ENCODE measurements at places on chromosomes 4 and X.

DNA sequence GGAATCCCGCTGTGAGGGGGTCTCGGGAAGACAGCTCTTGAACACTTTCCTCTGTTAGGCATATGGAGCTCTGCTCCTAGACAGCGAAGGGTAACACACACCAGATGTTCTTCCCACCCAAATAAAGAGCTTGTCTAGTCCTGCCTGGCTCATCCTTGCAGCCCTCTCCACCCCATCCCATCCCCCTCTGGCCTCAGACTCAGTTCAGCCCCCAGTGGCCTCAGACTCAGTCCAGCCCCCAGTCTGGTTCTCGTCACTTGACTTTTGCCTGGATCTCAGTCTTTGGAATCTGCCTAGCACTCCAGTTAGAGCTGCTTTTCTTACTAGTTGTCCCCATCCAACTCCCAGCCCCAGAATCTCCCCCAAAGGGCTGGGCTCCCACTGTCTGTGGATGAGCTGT is 14.9 kb downstream of the RAB33A start:
- DNase-seq, result no peak
- no peak overlapping the region for H3K27ac ChIP-seq
- no peaks in the 10 kb centered on the region for H3K36me3 ChIP-seq
- peaks cover 18% of the 10 kb centered on the region for H3K4me1 ChIP-seq
- no peak overlapping the region for H3K4me3 ChIP-seq

DNA sequence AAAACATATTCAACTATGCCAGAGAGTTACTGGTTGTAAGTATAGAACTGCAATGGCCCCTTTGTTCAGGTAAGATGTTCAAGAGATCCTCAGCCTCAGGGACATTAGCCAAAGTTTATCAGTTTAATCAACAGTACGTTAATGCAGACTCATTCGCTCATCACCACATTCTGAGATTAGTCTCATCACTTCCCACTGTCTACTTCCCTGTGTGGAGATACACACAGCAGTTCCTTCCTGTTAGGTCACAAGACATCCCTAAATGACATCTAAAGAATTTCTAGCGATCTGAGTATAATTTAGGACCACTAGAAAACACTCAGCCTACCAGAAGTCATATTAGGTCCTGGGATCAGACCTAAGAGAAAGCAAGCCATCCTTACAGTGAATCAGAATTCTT is 10.4 kb downstream of the SLC10A7 start:
- H3K36me3 ChIP-seq, result peaks cover 11% of the 10 kb centered on the region
- H3K27me3 ChIP-seq, result no peaks in the 10 kb centered on the region
- H3K4me3 ChIP-seq, result no peak overlapping the region
- H3K4me1 ChIP-seq, result no peaks in the 10 kb centered on the region

DNA sequence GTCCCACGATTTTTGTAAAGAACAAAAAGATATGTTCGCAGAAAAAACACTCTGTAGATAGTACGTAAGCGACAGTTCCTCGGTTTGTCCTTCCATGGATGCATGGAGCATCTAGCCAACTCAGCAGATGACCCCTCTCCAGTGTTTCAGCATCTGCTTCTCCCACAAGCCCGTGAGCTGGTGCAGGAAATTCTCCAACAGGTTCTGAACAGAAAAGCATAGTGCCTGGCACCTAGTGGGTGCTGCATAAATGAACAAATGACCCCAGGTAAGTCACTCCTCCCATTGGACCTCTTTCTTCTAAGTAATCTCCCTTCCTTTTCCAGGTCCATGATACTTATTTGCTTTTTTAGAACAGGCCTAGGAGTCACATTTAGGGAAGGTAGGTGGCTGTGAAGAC is 966 bp upstream of the KIAA0232 start:
- H3K4me1 ChIP-seq, result peaks cover 48% of the 10 kb centered on the region
- DNase-seq, result no peak

- no peaks in the 10 kb centered on the region for H3K4me1 ChIP-seq
- DNase-seq, result no peak
- no peaks in the 10 kb centered on the region for H3K27me3 ChIP-seq
- H3K27ac ChIP-seq, result no peak overlapping the region
Observed at GRCh38 chrX:136835761-136836160, 44.8 kb downstream of the RBMX start.

GRCh38 chr4:602559-602942 is 22.8 kb upstream of the PDE6B start:
- DNase-seq, result peak; percentile 25
- H3K27me3 ChIP-seq, result peaks cover 48% of the 10 kb centered on the region
- no peaks in the 10 kb centered on the region for H3K36me3 ChIP-seq
- H3K27ac ChIP-seq, result no peak overlapping the region

- H3K4me3 ChIP-seq, result no peak overlapping the region
- DNase-seq, result no peak
- peaks cover 12% of the 10 kb centered on the region for H3K36me3 ChIP-seq
- H3K4me1 ChIP-seq, result peaks cover 17% of the 10 kb centered on the region
- H3K27me3 ChIP-seq, result no peaks in the 10 kb centered on the region
- H3K27ac ChIP-seq, result no peak overlapping the region
Observed at GRCh38 chrX:47235691-47236103, 2.9 kb downstream of the USP11 start.

DNA sequence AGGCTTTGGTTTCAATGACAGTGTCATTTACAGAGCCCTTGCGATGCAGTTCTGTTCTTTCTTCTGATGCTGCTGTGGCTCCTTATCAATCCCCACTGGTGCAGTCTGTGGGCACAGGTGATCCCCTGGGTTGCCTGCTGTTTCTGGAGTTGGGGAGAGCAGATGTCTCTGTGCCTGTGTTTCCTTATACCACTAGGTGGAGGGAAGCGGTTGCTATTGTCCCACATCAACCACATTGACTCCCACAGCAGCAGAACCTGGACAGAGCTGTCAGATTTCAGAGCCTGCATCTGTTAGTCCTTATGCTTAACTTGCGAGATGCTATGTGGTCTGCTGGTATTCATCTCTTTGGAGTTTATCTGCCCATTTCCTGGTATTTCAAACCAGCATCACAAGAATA is 57.7 kb downstream of the NEIL3 start:
- no peak for DNase-seq
- no peaks in the 10 kb centered on the region for H3K36me3 ChIP-seq
- H3K4me3 ChIP-seq, result no peak overlapping the region
- H3K27me3 ChIP-seq, result no peaks in the 10 kb centered on the region

GRCh38 chr4:19936476-19936875 is 315.2 kb upstream of the SLIT2 start:
- H3K27me3 ChIP-seq, result no peaks in the 10 kb centered on the region
- no peak overlapping the region for H3K4me3 ChIP-seq
- no peak overlapping the region for H3K27ac ChIP-seq
- no peaks in the 10 kb centered on the region for H3K4me1 ChIP-seq
- no peak for DNase-seq

GRCh38 chrX:108397627-108398391 is 40.4 kb downstream of the COL4A6 start:
- H3K4me1 ChIP-seq, result no peaks in the 10 kb centered on the region
- H3K36me3 ChIP-seq, result no peaks in the 10 kb centered on the region
- H3K27me3 ChIP-seq, result peaks cover 2% of the 10 kb centered on the region
- DNase-seq, result no peak

- H3K4me3 ChIP-seq, result no peak overlapping the region
- H3K27me3 ChIP-seq, result no peaks in the 10 kb centered on the region
- no peaks in the 10 kb centered on the region for H3K36me3 ChIP-seq
- peaks cover 15% of the 10 kb centered on the region for H3K4me1 ChIP-seq
- no peak for DNase-seq
Observed at GRCh38 chr4:67632492-67632891, 68.5 kb downstream of the UBA6 start.

GRCh38 chrX:153628129-153628528 is 18.9 kb upstream of the DUSP9 start:
- DNase-seq, result no peak
- H3K4me1 ChIP-seq, result no peaks in the 10 kb centered on the region
- H3K4me3 ChIP-seq, result no peak overlapping the region

DNA sequence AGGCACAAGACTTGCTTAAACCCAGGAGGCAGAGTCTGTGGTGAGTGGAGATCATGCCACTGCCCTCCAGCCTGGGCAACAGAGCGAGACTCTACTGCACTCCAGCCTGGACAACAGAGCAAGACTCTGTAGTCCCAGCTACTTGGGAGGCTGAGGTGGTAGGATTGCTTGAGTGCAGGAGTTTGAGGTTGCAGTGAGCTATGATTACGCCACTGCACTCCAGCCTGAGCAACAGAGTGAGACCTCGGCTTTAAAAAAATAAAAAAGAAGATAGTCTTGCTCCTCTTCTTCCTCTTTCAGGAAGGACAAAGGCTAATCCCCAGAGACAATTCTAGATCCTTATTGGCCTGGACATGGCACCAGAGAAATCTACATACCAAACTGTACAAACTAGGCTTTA is 5.7 kb upstream of the PPEF2 start:
- no peaks in the 10 kb centered on the region for H3K4me1 ChIP-seq
- H3K27ac ChIP-seq, result no peak overlapping the region
- no peaks in the 10 kb centered on the region for H3K36me3 ChIP-seq
- DNase-seq, result no peak
- no peaks in the 10 kb centered on the region for H3K27me3 ChIP-seq

GRCh38 chr4:173242466-173243250 is 74.0 kb downstream of the GALNT7 start:
- H3K36me3 ChIP-seq, result no peaks in the 10 kb centered on the region
- H3K4me3 ChIP-seq, result no peak overlapping the region
- no peaks in the 10 kb centered on the region for H3K27me3 ChIP-seq
- no peak overlapping the region for H3K27ac ChIP-seq
- DNase-seq, result no peak

DNA sequence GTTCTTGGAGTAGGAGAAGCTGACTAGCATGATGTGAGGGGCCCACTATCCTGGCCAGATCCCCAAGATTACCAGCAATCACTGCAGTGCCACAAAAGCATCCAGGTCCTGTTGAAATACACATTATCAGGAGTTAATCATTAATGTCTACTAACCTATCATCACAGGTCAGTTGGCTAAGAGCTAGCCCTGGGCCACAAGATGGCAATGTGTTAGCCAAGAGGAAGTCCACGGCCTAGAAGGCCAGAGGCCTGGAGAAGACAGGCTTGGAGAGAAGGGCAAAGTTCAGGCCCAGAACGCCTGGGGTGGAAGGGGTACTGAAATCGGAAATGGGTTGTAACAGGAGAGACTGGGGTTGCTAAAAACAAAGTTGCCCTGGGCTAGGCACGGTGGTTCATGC is 19.9 kb upstream of the KIAA1210 start:
- no peaks in the 10 kb centered on the region for H3K4me1 ChIP-seq
- no peaks in the 10 kb centered on the region for H3K27me3 ChIP-seq
- no peak overlapping the region for H3K4me3 ChIP-seq
- DNase-seq, result no peak
- H3K27ac ChIP-seq, result no peak overlapping the region
- H3K36me3 ChIP-seq, result no peaks in the 10 kb centered on the region

DNA sequence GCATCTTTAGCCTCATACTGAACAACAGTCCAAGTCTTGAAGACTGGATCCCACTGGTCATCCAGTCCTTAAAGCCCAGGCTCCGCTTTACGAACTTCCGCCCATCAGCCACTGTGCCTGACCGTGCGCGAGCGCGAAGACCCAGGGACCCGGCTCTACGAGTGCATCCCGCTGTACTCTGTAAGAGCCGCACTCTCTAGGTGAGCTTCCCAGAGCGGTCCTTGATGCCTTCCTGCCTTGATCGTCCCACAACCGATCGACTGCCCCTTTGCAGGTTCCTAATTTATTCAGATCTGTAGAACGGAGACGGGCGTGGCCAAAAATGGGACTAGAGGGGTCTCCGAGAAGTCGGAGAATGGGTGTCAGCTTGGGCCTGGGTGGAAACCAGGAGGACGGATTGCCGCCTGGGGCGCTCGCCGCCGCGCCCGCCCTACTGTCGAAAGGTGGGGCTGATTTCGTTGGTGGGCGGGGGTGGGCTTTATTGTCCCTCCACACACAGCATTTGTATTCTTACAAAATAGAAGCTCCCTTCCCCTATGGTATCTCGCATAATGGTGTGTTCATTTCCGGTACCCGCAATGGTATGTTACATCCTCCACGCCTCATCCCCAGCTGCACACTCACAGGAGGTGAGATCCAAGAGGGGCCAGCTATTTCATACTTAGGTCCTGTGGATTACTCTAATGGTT is 42.3 kb upstream of the FAM156A start:
- no peak overlapping the region for H3K27ac ChIP-seq
- H3K36me3 ChIP-seq, result no peaks in the 10 kb centered on the region
- no peak overlapping the region for H3K4me3 ChIP-seq
- no peaks in the 10 kb centered on the region for H3K27me3 ChIP-seq

DNA sequence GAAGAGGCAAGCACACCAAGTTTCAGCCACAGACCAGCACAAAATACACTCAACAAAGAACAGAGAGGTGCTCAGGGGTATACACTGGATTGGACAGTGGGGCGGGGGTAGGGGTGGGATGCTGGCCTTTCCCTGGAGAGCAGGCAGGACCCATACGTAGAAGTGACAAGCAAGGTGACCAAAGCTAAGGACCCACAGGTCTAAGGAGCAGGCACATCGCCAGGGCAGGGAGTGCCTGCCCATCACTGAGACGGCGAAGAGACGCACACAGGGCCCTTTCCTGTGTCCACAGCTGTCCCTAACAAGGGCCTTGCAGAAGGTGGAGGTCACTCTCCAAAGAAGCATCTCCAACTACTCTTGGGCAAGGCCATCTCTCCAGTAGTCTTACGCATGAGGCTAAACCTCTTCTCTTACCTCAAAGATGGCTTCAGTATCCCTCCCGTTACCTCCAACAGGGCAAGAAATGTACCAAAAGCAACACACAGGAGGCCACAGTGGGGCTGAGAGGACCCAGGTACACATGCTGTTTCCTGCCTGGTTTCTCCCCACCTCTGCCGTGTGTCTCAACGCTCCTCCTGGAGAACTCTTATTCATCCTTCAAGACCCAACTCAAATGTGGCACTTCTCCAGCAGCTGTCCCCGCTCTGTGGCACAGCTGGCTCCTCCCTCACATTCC is 6.5 kb downstream of the WDR1 start:
- H3K36me3 ChIP-seq, result peaks cover 92% of the 10 kb centered on the region
- H3K27me3 ChIP-seq, result no peaks in the 10 kb centered on the region
- peak overlapping the region; percentile 64 for H3K27ac ChIP-seq
- no peak overlapping the region for H3K4me3 ChIP-seq

DNA sequence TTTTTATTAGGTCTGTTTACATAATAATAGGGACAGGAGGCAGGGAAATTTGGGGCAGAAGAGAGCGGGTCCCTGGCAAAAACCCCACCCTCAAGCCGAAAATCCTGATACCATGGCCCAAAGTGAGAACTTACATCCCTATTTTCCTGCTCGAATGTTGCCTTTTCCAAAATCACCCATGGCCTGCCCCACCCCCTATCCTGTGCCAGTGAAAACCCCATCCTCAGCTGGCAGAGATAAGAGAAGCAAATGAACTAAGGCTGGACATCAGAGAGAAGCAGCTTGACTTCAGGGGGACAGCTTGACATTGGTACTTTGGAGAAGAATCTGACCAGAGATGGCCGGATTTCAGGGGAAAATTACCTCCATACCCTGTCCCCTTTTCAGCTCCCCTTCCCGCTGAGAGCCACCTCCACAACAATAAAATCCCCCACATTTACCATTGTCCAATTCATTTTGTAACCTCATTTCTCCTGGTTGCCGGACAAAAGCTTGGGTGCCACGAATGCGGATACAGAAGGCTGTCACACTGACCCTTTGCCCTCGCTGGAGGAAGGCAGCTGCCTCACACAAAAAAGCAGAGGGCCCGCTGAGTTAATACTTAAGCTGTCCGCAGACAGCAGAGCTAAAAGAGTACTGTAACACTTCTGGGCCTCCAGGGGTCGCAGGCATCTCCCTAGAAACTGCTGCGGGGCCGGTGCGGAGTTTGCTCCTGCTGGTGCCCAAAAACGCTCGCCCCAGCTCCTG is 196.2 kb downstream of the SNCA start:
- DNase-seq, result no peak
- no peaks in the 10 kb centered on the region for H3K27me3 ChIP-seq
- H3K27ac ChIP-seq, result no peak overlapping the region
- no peaks in the 10 kb centered on the region for H3K4me1 ChIP-seq
